Adrenal gland (tissue), 19 donors: ENCODE measurements at places on chromosomes 1 and 21.

- no peak for DNase-seq
These were observed 438.6 kb downstream of the OMA1 start for GRCh38 chr1:58107943-58108342.

DNA sequence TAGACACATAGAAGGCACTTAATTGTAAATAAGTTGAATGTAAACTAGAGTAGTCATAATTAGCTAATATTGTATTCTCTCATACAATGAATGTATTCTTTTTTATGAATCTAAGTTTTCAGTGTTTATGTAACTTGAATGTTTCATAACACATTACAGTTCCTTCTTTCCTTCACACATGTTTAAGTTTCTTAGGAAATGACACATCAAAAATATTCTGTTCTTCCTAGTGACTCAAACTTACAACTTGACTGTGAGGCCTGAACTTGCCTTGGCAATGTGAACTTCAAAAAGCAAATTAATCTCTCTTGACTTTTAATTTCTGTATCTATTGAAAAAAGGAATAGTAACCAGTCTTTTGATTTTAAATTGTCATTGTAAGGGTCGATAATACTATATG is 700.1 kb downstream of the KCNT2 start:
- no peak for DNase-seq

DNA sequence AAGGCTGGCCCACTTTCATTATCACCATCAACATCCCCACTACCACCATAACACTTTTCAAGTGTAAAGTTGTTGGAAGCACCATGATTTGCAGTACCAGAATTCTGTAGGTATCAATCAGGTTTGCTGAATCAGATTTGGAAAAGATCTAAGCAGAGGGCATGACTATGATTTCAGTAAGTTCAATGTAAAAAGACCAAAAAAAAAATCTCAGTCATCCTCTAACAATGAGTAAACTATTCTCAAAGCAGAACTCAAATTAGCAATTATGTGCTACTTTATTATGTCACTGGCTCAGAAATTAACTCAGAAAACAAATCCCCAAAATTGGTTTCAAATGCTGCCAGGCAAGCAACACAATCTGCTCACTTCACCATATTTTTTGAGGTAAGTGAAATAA is 187.8 kb upstream of the HP1BP3 start:
- DNase-seq: no peak

DNA sequence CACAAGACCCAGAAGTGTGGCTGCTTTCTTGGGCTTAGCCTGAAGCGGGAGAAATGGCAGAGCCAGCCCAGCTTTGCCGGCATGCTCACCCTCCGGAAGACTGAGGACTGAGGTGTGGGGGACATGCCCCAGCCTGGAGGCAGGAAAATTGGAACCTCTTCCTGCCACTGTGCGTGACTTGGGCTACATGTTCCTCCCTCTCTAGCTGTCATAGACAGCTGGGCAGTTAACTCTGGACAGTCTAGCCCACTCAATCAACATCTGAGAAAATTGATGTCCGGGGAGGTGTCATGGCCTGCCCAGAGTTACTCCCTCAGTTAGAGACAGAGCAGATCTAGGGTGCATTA is 59.7 kb downstream of the UBE2T start:
- DNase-seq: no peak

DNA sequence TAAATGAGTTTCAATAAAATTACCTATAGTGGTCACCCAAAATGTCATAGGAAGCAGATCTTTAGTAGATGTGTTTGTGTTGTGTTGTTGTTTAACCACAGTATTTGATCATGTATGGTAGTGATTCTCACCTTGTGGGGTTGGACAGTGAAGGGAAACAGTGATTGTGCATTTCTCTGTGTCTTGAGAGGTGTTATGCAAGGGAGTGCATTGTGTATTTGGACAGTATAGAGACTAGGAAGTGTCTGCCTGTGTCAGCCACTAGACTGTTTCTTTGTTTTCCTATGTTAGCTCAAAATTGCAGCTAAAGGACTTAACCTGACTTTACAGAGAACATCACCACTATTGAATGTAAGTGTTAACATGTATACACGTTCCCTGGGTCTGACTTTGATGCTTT is 6.0 kb downstream of the RGS2 start:
- DNase-seq: no peak
